ENCODE measurements at places on chromosomes 11 and 22. TPM values are rescaled to one million over a fixed set of nuclear protein-coding genes. Genes with fewer than 3 reads are reported as not detected.

The PANX2 gene
- 0.04 TPM for polyA plus RNA-seq

The CHST1 gene
- polyA plus RNA-seq: not detected

The HOATZ gene
- not detected for polyA plus RNA-seq

The LRRC56 gene
- 11.8 TPM for polyA plus RNA-seq

The LRRC55 gene
- polyA plus RNA-seq: not detected

The HEPN1 gene
- polyA plus RNA-seq: not detected

The MS4A6E gene
- not detected for polyA plus RNA-seq

The OR6A2 gene
- polyA plus RNA-seq: not detected

The HTR3A gene
- polyA plus RNA-seq: 5.6 TPM

The OR2D2 gene
- polyA plus RNA-seq: not detected

The SHANK2 gene
- polyA plus RNA-seq: not detected

The MIOX gene
- polyA plus RNA-seq: 0.12 TPM

The KRTAP5-1 gene
- not detected for polyA plus RNA-seq

All from B cell (primary cell).